ENCODE measurements at places on chromosomes 3 and 15. TPM values are rescaled to one million over a fixed set of nuclear protein-coding genes. Genes with fewer than 3 reads are reported as not detected.
A peak's percentile ranks its signal among the peaks of the same experiment; 100 is the strongest.

The SAMD7 gene
- not detected for total RNA-seq

The ALDH1L1 gene
- 31.5 TPM for total RNA-seq

The RTP1 gene
- not detected for total RNA-seq

GRCh38 chr3:188358787-188359493 is 205.0 kb downstream of the LPP start:
- H3K4me3 ChIP-seq = no peak overlapping the region
- H3K27ac ChIP-seq = peak overlapping the region; percentile 54
- DNase-seq = no peak
- H3K36me3 ChIP-seq = peaks cover 14% of the 10 kb centered on the region

DNA sequence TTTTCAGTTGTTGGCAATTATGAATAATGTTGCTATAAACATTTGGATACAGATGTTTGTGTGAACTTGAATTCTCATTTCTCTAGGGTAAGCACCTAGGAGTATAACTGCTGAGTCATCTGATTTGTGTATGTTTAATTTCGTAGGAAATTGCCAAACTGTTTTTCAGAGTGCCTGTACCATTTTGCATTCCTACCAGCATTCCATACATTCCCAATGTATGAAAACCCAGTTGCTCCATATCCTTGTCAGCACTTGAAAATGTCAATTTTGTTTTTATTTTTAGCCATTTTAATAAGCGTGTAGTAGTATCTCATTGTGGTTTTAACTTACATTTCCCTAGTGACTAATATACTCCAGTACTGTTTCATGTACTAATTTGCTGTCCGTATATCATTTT is 98.5 kb upstream of the TSC22D2 start:
- no peaks in the 10 kb centered on the region for H3K36me3 ChIP-seq
- no peak overlapping the region for H3K4me3 ChIP-seq
- peaks cover 15% of the 10 kb centered on the region for H3K4me1 ChIP-seq
- no peak for DNase-seq
- no peaks in the 10 kb centered on the region for H3K27me3 ChIP-seq

- H3K4me3 ChIP-seq = no peak overlapping the region
- no peak for DNase-seq
- H3K27me3 ChIP-seq = no peaks in the 10 kb centered on the region
- no peaks in the 10 kb centered on the region for H3K36me3 ChIP-seq
Observed at GRCh38 chr15:38905632-38906031, 341.0 kb upstream of the RASGRP1 start.

DNA sequence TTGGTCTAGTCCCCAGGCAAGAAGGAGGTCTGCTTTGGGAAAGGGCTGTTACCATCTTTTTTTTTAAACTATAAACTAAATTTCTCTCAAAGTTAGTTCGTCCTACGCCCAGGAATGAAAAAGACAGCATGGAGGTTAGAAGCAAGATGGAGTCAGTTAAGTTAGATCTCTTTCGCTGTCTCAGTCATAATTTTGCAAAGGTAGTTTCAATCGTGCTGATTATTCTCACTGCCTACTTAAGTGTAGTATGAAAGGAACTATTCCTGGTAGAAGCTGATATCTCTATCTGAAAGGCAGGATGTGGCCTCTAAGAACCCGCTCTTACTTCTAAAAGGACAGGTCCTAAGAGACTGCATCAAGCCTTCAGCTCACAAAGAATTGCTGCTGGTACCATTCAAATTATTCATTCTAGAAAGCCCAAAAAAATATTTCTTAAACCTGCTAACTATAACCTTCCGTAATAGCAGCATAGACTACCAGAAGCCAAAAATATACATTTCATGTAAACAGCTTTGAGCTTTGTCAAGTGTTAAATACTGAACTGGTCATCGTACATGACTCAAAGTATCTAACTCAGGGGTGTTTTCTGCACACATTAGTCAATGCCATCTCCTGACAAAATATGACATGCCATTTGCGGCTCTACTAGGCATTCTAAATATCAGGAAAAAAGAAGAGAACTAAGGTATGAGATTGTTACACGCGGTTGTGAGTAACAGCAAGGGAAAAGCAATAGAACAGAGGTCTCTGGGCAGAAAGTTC is 96.0 kb upstream of the CCDC80 start:
- no peak overlapping the region for H3K4me3 ChIP-seq
- no peaks in the 10 kb centered on the region for H3K36me3 ChIP-seq
- H3K27ac ChIP-seq = no peak overlapping the region
- peaks cover 4% of the 10 kb centered on the region for H3K4me1 ChIP-seq

- no peaks in the 10 kb centered on the region for H3K36me3 ChIP-seq
- peak overlapping the region; percentile 62 for H3K27ac ChIP-seq
- no peak for DNase-seq
Observed at GRCh38 chr15:45023659-45024225, 747 bp downstream of the SORD start.

GRCh38 chr3:113912552-113913236 is 35.1 kb upstream of the ZDHHC23 start:
- H3K27me3 ChIP-seq = no peaks in the 10 kb centered on the region
- no peak overlapping the region for H3K4me3 ChIP-seq
- DNase-seq = no peak

DNA sequence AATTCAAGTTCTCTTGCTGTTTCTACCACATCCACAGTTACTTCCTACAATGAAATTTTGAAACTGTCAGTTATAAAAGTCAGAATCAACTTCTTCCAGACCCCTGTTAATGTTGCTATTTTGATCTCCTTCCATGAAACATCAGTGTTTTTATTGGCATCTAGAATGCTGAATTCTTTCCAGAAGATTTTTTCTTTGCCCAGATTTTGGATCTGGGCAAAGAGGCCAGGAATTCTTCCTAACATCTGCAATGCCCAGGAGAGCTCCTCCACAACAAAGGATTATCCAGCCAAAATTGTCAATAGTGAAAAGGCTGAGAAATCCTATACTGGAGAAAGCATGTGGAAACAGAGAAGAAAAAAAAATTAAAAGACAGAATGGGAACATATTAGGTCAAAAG is 75.5 kb downstream of the SERPINI1 start:
- H3K27me3 ChIP-seq = no peaks in the 10 kb centered on the region
- peaks cover 38% of the 10 kb centered on the region for H3K4me1 ChIP-seq
- no peak overlapping the region for H3K4me3 ChIP-seq
- no peak overlapping the region for H3K27ac ChIP-seq
- no peaks in the 10 kb centered on the region for H3K36me3 ChIP-seq
- no peak for DNase-seq

- H3K36me3 ChIP-seq = no peaks in the 10 kb centered on the region
- H3K27ac ChIP-seq = no peak overlapping the region
- no peak for DNase-seq
- H3K4me1 ChIP-seq = peaks cover 1% of the 10 kb centered on the region
- no peak overlapping the region for H3K4me3 ChIP-seq
Observed at GRCh38 chr3:171977860-171978259, 61.5 kb upstream of the FNDC3B start.
